ENCODE measurements at places on chromosomes 16 and 17. TPM values are rescaled to one million over a fixed set of nuclear protein-coding genes. Genes with fewer than 3 reads are reported as not detected.

CMTM1 gene
- 2.7 TPM for total RNA-seq

CPHXL2 gene
- not detected for total RNA-seq

ITGAD gene
- total RNA-seq: not detected

TAC4 gene
- total RNA-seq: not detected

ODAD4 gene
- total RNA-seq: 1.6 TPM

METTL22 gene
- total RNA-seq: 13.7 TPM

SGCA gene
- not detected for total RNA-seq

ARHGAP23 gene
- total RNA-seq: 42.9 TPM

ITGAX gene
- total RNA-seq: 1.6 TPM

PYDC1 gene
- total RNA-seq: 0.78 TPM

OMG gene
- 9.4 TPM for total RNA-seq

HOXB6 gene
- not detected for total RNA-seq

NACA2 gene
- not detected for total RNA-seq

CCR7 gene
- total RNA-seq: not detected

KRTAP4-4 gene
- not detected for total RNA-seq

ABCC1 gene
- total RNA-seq: 10.5 TPM

MPP3 gene
- 27.1 TPM for total RNA-seq

ERN1 gene
- 5.9 TPM for total RNA-seq

TMEM235 gene
- total RNA-seq: not detected

Measured in occipital lobe (tissue), 3 donors.